ENCODE measurements at places on chromosomes 12 and 14. TPM values are rescaled to one million over a fixed set of nuclear protein-coding genes. Genes with fewer than 3 reads are reported as not detected.

DNA sequence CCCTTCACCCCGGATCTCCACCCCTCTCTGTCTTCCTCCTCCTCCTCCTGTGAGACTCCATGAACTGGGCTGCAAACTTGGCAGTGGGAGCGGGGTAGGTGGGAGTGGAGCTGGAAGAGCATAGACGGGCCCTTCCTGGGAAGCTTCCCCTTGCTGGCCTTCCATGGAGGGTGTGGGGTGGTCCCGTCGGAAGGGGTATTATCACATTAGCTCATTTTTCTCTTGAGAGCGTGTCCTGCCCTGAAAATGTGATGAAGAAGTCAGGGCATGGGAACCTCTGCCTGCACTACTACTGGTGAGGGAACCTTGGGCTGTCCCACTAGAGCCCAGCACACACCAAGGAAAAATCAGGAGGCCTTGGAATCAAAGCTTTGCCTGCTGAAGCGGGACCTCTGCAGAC is 66.5 kb downstream of the CACNA1C start:
- no peaks in the 10 kb centered on the region for H3K36me3 ChIP-seq
- no peak for DNase-seq
- H3K27me3 ChIP-seq: peaks cover 3% of the 10 kb centered on the region

- no peak overlapping the region for H3K4me3 ChIP-seq
- DNase-seq: no peak
- H3K4me1 ChIP-seq: no peaks in the 10 kb centered on the region
- no peak overlapping the region for H3K27ac ChIP-seq
These were observed 159.3 kb downstream of the KSR2 start for GRCh38 chr12:117809509-117809908.

GRCh38 chr14:105859717-105860614 is 333.6 kb downstream of the TMEM121 start:
- H3K27me3 ChIP-seq: no peaks in the 10 kb centered on the region
- no peak overlapping the region for H3K27ac ChIP-seq
- no peak overlapping the region for H3K4me3 ChIP-seq
- DNase-seq: no peak

DNA sequence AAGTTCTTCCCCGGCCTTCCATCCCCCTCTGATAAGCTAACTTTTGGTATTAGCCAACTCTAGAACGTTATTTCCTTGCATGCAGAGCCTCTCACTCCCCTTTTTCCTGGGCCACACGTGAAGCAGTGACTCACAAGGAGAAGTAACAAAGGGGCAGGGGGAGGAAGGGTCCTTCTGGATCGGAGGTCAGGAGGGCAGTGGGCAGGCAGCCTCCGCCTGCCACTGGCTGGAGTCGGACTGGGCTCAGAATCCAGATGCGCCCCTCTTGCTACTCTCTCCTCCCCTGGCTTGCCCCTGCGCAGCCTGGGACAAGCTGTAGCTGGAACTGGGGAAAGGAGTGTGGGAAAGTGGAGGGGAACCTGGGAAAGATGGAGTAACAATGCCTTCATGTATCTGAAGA is 55.0 kb downstream of the TPCN1 start:
- no peaks in the 10 kb centered on the region for H3K27me3 ChIP-seq
- H3K27ac ChIP-seq: no peak overlapping the region
- no peak overlapping the region for H3K4me3 ChIP-seq
- H3K36me3 ChIP-seq: 0 out of 2 replicates have a peak, but pooled peaks cover 5% of the 10 kb centered on the region
- no peaks in the 10 kb centered on the region for H3K4me1 ChIP-seq

GRCh38 chr14:57560681-57561080 is 67.0 kb upstream of the CCDC198 start:
- DNase-seq: no peak
- H3K27me3 ChIP-seq: peaks cover 84% of the 10 kb centered on the region
- no peaks in the 10 kb centered on the region for H3K36me3 ChIP-seq
- H3K4me3 ChIP-seq: no peak overlapping the region
- H3K27ac ChIP-seq: no peak overlapping the region
- H3K4me1 ChIP-seq: no peaks in the 10 kb centered on the region

GRCh38 chr12:26867080-26867479 is 34.1 kb upstream of the ITPR2 start:
- H3K4me3 ChIP-seq: no peak overlapping the region
- H3K36me3 ChIP-seq: no peaks in the 10 kb centered on the region
- no peak for DNase-seq
- no peak overlapping the region for H3K27ac ChIP-seq
- no peaks in the 10 kb centered on the region for H3K27me3 ChIP-seq

- no peaks in the 10 kb centered on the region for H3K36me3 ChIP-seq
- H3K27ac ChIP-seq: peak overlapping the region; percentile 96
- peaks cover 13% of the 10 kb centered on the region for H3K4me1 ChIP-seq
- H3K4me3 ChIP-seq: peak overlapping the region; percentile 64
These were observed 1.9 kb downstream of the PPP1R3E start for GRCh38 chr14:23300687-23301223.

GRCh38 chr12:56190695-56191155 is 1.4 kb upstream of the SMARCC2 start:
- peak overlapping the region; percentile 84 for H3K27ac ChIP-seq
- no peaks in the 10 kb centered on the region for H3K27me3 ChIP-seq
- peaks cover 4% of the 10 kb centered on the region for H3K36me3 ChIP-seq
- H3K4me3 ChIP-seq: peak overlapping the region; percentile 86
- H3K4me1 ChIP-seq: peaks cover 17% of the 10 kb centered on the region

- no peaks in the 10 kb centered on the region for H3K4me1 ChIP-seq
- H3K4me3 ChIP-seq: no peak overlapping the region
- H3K27me3 ChIP-seq: no peaks in the 10 kb centered on the region
- H3K27ac ChIP-seq: no peak overlapping the region
These were observed 41.4 kb downstream of the CLIP1 start for GRCh38 chr12:122381021-122381420.

DNA sequence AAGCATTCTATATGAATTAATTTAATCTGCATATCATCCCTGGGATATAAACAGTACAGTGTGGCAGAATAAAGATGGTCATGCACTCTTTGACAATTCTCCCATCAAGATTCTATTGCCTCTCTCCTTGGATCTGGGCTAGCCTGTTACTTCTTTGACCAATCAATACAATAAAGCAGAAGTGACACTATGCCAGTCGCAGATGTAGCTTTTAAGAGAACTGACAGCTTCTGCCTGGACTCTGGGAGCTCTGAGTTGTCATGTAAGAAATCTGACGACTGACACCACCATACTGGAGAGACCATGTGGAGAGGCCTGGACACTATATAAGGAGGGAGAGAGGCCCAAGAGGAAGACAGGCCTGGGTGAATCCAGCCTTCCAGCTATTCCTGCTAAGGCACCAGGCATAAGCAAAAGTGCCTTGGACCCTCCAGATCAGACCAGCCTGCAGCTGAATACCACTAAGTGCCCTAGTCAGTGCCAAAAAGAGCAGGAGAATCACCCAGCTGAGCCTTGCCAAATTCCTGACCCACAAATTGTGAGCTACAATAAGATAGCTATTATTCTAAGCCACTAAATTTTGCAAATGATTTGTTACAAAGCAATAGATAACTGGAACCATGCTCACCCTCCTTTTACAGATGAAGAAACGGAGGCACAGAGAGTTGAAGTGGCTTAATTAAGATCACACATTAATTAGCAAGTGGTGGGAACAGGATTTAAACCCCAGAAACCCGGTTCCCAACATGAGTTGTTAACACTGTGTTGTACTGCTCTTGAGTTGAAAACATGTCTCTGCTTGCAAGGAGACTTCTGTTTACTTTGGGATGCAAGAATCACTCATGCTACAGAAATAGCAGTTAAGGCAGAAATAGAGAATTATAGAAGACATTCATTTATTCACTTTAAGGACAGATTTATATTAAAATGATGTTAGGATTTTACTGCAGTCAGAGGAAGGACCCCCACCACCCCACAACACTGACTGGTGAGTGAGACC is 84.6 kb downstream of the RIN3 start:
- H3K4me1 ChIP-seq: no peaks in the 10 kb centered on the region
- H3K4me3 ChIP-seq: no peak overlapping the region
- H3K36me3 ChIP-seq: no peaks in the 10 kb centered on the region
- no peak for DNase-seq

DNA sequence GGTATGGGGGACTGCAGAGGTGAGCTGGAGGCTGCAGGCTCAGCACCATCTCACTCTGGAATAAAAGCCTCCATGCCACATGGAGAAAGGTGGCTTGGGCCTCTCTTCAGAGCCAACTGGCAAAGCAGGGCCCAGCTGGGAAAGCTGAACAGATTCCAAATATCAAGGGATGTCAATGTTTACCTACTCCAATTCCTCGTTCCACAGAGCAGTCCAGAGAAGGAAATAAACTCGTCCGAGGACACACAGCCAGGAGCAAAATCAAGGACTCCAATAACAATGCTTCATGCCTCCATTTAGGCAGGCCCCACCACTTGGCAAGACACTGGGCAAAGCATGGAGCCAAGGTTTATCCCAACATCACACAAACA is 36.3 kb upstream of the PNMA1 start:
- DNase-seq: no peak
- no peaks in the 10 kb centered on the region for H3K27me3 ChIP-seq
- H3K4me1 ChIP-seq: peaks cover 62% of the 10 kb centered on the region
- H3K4me3 ChIP-seq: no peak overlapping the region

DNA sequence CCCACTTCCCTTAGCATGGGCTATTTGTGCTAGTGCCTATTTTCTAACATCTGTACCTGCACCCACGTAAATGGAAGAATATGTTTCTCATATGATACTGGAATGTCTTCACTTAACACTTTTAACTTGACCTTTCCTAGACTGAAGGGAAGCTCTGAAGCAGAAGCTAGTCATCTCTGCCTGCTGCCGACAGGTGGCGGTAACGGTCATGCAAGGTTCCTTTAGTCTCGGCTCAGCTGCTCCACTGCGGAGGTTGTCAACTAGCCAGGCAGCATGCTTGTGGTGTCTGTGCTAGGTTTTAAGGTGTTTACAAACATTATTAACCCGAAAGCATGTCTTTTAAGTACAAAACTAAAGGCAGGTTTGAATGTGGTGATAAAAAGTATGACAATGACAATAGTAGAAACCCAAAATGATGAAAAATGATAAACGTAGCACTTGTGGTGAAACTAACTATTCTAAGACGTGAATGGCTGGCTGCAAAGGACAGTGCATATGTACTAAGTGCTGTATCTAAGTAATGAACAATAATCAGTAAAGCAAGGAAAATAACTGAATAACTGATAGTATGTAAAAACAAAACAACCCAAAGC is 117.2 kb downstream of the GRIN2B start:
- no peaks in the 10 kb centered on the region for H3K27me3 ChIP-seq
- H3K27ac ChIP-seq: no peak overlapping the region
- no peak overlapping the region for H3K4me3 ChIP-seq
- no peaks in the 10 kb centered on the region for H3K4me1 ChIP-seq

GRCh38 chr14:69664865-69665526 is 53.6 kb downstream of the SUSD6 start:
- no peak overlapping the region for H3K4me3 ChIP-seq
- no peak for DNase-seq
- no peaks in the 10 kb centered on the region for H3K27me3 ChIP-seq
- H3K36me3 ChIP-seq: no peaks in the 10 kb centered on the region
- no peak overlapping the region for H3K27ac ChIP-seq

DNA sequence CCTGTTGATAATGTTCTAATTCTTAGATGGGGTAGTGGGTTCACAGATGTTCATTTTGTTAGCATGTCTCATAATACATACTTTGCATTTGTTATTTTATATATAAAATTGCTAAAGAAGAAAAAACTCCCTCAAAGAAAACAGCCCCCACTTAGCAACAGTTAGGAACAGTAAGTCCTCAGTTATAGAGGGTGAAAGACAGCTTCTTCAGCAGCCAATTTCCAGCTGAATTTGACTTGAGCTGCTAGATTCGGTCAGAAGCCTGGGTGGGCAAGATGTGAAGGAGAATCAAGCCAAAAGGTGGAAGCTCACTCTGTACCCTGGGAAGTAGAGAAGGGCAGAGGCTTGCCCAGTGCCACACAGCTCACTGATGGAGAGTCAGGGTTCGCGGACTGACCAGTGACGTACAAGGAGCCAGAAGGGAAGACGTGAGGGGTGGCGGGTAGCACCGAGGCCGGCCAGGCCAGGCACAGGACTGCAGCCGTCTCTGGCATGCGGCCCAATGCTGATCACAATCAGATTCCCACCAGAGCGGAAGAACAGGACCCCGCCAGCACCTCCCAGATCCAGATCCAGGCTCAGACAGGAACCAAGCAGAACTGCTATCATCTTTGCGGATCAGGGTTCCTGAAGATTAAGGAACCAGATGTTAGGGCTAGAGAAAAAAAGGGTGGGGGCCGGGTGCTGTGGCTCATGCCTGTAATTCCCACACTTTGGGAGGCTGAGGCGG is 30.4 kb upstream of the VWF start:
- H3K36me3 ChIP-seq: no peaks in the 10 kb centered on the region
- DNase-seq: no peak
- H3K4me3 ChIP-seq: no peak overlapping the region
- no peaks in the 10 kb centered on the region for H3K27me3 ChIP-seq
- H3K27ac ChIP-seq: no peak overlapping the region

GRCh38 chr12:87943023-87943422 is 86.2 kb downstream of the C12orf50 start:
- no peak overlapping the region for H3K27ac ChIP-seq
- H3K4me3 ChIP-seq: no peak overlapping the region
- no peaks in the 10 kb centered on the region for H3K36me3 ChIP-seq
- no peaks in the 10 kb centered on the region for H3K27me3 ChIP-seq

GRCh38 chr12:92593734-92594402 is 108.9 kb upstream of the PLEKHG7 start:
- H3K27ac ChIP-seq: no peak overlapping the region
- H3K27me3 ChIP-seq: no peaks in the 10 kb centered on the region
- no peaks in the 10 kb centered on the region for H3K4me1 ChIP-seq
- no peak for DNase-seq
- no peak overlapping the region for H3K4me3 ChIP-seq

DNA sequence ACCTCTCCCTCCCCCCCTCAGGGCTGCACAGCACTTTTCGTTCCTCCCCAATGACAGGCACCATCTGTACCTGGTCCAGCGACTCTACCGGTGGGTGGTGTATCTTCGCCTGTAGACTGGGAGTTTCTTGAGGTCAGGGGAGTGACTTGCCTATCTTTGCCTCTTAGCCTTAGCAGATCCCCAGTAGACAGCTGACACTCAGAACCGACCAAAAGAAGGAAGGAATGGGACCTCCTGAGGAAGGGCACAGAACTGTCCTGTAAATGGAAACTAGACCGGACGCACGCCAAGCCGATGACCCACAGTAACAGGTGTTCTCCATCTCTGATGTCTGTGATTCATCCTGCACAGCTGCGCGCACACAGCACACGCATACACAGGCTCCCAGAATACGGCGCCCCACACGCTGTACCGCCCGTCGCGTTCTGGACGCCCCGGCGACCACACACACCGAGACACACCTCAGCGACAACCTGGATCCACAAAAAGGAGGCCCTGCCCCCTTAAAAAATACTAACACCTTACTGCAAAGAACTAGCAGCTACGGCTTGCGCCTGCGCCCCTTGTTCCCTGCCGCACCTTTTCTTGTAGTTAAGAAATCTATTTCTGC is 673 bp upstream of the TTC9 start:
- H3K4me1 ChIP-seq: peaks cover 31% of the 10 kb centered on the region
- peak overlapping the region; percentile 65 for H3K4me3 ChIP-seq
- H3K27me3 ChIP-seq: no peaks in the 10 kb centered on the region
- H3K27ac ChIP-seq: no peak overlapping the region
- no peaks in the 10 kb centered on the region for H3K36me3 ChIP-seq

- H3K36me3 ChIP-seq: no peaks in the 10 kb centered on the region
- no peak for DNase-seq
- H3K27ac ChIP-seq: no peak overlapping the region
- H3K4me3 ChIP-seq: no peak overlapping the region
- H3K4me1 ChIP-seq: no peaks in the 10 kb centered on the region
- H3K27me3 ChIP-seq: peaks cover 31% of the 10 kb centered on the region
These were observed 205.8 kb downstream of the SPTSSA start for GRCh38 chr14:34256223-34256622.

TAS2R9 gene
- not detected for total RNA-seq

SCN8A gene
- total RNA-seq: 7.1 TPM

AICDA gene
- not detected for total RNA-seq

SAMD15 gene
- 1.9 TPM for total RNA-seq

KERA gene
- not detected for total RNA-seq

MYO1H gene
- total RNA-seq: not detected

CIROP gene
- not detected for total RNA-seq
